HCT116 (cell line): ENCODE measurements at places on chromosomes 16 and 17. TPM values are rescaled to one million over a fixed set of nuclear protein-coding genes. Genes with fewer than 3 reads are reported as not detected.
A peak's percentile ranks its signal among the peaks of the same experiment; 100 is the strongest.

The INO80E gene
- total RNA-seq = 89.8 TPM

DNA sequence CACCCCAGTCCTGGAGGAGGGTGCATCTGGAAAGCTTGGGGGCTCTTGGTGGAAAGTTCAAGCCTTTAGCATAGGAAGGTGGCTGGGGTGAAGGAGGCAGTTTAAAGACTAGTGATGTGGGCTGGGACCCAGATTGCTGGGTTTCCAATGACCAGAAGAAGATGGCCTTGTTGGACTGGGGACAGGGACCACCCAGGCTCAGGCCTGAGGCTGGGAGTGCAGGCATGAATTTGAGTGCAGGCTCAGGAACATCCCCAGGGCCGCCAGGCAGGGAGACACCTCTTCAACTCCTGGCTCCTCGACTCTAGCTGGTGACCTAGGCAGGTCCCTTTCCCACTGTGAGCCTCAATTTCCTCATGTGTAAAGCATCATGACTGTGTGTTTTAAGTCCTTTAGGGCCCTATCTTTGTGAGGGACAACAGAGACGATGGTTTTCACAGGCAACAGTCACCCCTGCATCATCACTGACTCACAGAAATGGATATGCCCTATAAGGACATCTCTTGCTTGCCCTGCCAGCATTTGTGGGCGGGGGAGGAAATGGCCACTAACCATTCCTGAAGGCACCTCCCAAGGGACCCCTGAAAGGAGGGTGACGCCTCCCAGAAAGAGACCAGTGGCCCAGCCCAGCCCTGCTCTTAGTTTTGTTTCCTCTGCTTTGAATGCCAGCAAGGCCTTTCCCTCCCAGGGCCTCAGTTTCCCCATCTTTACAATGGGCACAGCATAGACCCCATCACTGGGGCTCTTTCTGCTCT, 11.1 kb downstream of the NLRC5 start:
- DNase-seq = peak; percentile 19

DNA sequence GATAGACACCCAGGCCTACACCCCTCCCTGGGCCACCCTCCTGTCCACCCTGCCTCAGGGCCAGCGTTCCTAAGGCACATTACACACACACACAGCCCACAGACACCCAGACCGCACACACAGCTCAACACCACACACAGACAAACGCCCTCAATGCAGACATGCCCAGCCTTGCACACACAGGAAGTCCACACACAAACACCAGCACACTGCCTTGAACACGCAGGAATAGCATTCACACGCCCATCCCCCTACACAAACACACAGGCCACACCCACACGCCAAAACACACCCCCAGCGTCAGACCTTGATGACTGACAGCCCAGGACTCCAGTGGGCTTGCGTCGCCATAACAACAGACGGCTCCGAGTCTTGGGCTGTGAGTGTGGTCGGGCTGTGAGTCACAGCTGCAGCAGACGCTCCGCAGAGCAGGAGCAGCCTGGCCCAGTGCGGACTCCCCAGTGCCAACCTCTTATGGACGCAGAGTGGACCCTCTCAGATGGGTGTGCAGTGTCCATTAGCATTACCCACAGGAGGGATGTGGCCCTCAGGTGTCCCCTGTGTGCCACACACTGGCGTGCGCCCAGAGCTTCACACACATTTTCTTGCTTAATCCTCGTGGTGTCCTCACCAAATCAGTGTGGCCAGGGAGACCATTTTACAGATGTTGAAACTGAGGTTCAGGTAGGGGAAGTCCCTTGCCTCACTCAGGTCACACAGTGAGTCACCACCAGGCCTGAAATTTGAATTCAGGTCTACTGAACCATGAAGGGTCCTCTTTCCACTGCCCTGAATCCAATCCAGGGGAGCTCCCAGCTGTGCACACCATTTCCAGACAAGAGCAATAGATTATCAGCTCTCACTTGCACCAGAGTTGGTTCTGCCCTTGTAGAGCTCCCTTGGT, 17.8 kb upstream of the RAI1 start:
- DNase-seq = peak; percentile 84

- no peak for DNase-seq
Observed at GRCh38 chr16:88118376-88118775, 167.1 kb downstream of the BANP start.
